Posterior vena cava (tissue), 2 donors: ENCODE measurements at places on chromosomes 5 and 9. TPM values are rescaled to one million over a fixed set of nuclear protein-coding genes. Genes with fewer than 3 reads are reported as not detected.

Gene FOXD4L4
- total RNA-seq = 0.28 TPM

Gene PLAC8L1
- not detected for total RNA-seq

Gene KCNIP1
- total RNA-seq = 0.79 TPM

Gene PCDHB8
- total RNA-seq = 2.3 TPM

Gene AGXT2
- total RNA-seq = not detected

Gene GRIA1
- 0.19 TPM for total RNA-seq
